ENCODE measurements at places on chromosomes 6 and 20.

DNA sequence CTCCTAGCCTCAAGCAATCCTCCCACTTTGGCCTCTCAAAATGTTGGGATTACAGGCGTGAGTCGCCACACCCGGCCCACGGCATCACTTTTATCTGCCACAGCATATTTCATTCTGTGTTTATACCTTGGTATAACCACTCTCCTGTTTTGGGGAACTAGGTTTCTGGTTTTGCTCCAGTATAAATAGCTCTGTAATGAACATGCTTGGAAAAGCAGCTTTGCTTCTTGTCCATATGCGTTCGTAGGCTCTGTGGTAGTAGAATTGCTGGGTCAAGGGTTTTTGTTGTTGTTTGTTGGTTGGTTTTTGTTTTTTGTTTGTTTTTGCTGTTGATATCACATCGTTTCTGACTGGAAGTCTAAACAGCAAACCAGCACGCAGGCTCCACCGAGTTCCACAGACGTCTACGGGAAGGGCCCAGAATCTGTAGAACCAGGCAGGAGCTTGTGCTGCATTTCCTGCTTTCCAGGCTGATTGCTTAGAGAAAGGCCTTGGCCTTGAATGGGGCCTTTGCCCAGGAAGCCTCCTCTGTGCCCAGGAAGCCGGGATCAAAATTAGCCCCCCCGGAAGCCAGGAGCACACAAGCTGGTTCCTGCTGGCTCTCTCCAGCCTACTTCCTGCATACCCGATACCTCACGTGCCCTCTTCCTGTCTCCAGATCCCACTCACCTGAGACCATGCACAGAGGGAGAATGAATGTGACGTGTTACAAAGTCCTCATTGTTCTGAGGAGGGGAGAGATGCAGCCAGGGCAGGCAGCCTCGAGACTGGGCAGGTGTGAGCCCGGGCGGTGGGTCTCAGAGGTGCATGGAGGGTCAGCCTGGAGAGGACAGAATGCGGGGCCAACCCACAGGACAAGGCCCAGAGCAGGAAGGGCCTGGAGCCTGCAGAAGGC is 34.7 kb downstream of the AAR2 start:
- DNase-seq, result no peak

DNA sequence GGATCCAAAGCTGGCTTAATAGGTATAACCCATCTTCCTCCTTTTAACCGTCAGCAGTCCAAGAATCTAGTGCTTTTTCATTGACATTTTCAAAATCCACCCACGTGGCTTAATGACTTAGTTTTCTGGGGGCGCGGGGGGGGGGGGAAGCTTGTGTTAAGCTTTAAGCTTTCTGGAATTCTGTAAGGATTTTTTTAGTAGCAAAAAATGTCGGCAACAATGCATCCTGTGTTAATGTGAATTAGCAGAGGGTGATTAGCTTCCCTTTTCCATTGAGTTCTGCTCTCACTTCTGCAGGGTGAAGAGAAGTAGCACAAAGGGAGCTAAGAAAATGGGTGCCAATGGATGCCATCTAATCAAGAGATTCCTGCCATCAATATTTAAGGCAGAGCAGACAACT is 348.2 kb downstream of the SAMD5 start:
- DNase-seq, result no peak

GRCh38 chr6:15484140-15484539 is 178.7 kb downstream of the DTNBP1 start:
- no peak for DNase-seq

GRCh38 chr6:89297695-89298351 is 17.3 kb downstream of the GABRR2 start:
- DNase-seq, result peak; percentile 34

GRCh38 chr6:145022199-145022796 is 713.0 kb downstream of the EPM2A start:
- DNase-seq, result no peak

- no peak for DNase-seq
These were observed 11.2 kb downstream of the ZCCHC3 start for GRCh38 chr20:308427-309038.

- peak; percentile 13 for DNase-seq
These were observed at the start of gene BMP6 for GRCh38 chr6:7725849-7726415. Gene BMP6, plus strand, starts transcription at chr6:7726099. Its CDS starts 857 bp downstream, at chr6:7726956.

DNA sequence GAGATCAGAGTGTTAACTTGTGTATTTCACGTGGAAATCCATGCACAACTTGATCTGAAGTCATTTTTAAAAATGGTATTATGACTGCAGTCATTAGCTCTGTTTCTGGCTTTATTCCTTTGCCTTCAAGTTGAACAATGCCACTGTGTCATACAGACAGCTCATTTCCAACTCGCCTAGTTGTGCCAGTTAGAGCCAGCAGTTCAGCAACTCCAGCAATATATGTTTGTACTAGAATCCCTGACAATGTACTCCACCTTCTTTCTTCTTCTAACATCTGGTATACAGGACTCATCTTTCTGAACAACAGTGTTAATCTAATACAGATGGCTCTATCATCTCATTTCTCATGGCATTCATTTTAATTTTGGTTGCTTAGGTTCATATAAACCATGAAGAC is 418.3 kb upstream of the POU3F2 start:
- no peak for DNase-seq

GRCh38 chr20:46523108-46523507 is 9.7 kb upstream of the ZNF334 start:
- no peak for DNase-seq

GRCh38 chr6:16909658-16910360 is 148.5 kb upstream of the ATXN1 start:
- no peak for DNase-seq

DNA sequence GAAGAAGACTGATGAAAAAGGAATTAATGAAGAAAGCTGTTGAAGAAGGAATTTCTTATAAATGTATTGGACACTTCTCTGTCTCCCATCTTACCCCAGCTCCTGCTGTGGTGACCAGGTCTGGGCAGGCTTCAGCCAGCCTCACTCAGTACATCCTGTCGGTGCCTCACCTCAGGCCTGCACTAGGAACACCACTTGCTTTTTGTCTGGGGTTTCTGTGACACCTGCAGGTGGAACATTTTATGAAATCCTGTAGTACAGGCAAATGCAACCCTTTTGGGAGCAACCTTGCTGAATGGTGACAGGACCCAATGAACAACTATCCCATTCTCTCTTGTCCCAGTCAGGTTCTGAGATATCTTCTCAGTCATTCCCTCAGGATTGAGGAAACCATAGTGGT is 129.7 kb downstream of the PRDM13 start:
- no peak for DNase-seq

DNA sequence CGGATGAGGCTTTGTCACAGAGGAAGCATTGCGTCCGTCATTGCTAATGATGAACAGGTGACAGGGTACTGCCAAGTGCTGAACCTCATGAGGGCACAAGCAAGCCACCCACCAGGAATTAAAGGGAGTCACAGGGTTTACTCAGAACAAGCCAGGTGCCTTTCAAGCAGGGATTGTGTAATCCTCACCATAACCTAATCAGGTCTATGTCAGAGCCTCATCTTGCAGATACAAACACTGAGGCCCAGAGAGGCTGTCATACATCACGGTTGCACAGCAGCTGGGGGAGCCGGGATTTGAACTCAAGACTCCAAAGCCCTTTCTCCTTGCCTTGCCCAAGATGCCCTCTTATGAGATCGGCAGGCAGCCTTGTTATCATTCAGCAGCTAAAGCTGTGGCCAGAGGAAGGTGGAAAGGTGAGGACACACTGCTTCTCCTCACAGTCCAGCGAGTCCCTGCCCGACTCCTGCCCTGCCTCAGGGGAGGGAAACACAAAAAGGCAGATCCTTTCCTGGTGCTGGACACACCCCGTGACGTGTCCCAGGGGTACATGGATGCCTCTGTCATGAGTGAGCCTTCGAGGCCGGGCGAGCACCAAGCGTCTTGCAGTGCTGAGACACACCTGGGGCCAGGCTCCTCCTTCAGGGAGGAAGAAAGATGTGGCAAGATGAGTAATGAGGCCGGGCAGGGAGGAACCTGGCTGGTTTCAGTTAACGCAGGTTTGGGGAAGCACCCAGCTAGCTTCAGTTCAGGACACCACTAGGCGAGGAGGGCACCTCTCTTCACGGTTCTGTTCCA is 214.9 kb downstream of the LY86 start:
- DNase-seq, result no peak

GRCh38 chr20:38167851-38168760 is 3.0 kb upstream of the TGM2 start:
- DNase-seq, result no peak

DNA sequence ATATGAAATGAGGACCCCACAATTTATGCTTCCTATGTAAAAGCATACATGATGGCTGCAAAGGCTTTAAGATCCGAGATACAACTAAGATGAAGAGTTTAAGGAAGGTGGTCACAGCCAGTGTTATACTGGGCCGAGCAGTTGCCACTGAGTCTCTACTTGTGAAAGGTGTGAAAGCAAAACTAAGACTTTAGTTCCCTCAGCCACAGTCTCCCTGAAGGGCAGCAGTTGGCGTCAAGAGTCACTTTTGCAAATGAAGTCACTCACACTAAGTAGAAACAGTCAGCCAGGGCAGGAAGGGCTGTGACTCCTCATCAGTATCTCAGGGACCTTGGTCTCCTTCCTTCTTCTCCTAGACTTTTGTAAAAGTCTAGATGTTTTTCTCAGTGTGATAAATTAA is 191.6 kb upstream of the MCHR2 start:
- no peak for DNase-seq

DNA sequence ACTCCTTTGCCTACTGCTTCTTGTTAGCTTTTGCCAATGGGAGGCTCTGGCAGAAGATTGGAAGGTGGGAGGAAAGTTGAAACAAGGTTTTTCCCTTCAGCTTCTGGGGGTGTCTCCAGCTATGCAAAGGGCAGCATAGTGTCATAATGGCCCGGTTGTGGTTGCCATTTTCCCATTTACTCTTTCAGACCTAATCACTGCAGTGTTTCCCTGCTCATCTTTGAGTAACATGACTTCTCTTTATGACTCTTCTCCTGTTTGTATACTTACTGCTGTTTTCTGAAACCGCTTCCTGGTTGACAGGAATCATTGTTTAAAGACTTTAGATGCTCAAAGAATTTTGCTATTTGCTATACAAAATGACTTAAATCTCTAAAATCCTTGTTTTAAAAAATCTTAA is 19.9 kb downstream of the NRN1 start:
- no peak for DNase-seq

- DNase-seq, result no peak
These were observed 9.1 kb downstream of the GRIK2 start for GRCh38 chr6:101402622-101403031.

DNA sequence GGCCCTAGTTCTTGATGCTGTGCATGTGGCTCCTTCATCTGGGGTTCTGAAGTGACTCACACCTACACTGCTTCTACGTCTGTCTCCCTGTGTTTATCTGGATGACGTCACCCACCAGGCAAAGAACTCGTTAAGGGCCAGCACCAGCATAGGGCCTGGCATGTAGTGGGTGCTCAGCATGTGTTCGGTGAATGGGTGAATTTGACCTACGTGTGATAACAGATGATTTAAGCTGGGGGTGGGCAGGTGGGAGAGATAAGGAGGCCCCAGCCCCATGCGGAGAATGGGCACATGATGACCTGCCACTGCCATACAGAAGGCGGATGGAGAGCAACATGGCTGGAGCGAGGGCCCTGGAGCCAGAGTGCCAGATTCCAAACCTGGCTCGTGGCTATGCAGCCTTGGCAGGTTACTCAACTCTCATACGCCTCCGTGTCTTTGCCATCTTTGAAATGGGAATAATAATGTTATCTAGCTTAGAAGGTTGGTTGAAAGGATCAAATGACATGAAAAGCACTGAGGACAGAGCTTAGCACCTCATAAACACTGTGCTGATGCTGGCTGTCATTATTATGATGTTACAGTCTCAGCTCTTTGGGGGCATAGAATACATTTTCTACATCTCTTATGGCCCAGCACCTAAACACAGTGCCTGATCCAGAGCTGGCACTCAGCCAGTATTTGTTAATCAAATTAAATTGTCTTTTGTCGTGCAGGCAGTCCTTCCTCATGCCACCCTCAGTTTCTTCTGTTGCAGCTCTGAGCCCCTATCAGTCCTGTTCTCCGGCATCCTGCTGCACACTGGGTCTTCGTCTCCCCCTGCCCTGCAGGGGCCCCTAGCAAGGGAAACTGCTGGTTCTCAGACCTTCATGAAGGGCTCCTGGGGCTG is 39.6 kb downstream of the VEGFA start:
- DNase-seq, result no peak

GRCh38 chr6:150600301-150601017 is 774 bp downstream of the PLEKHG1 start:
- DNase-seq, result peak; percentile 4

DNA sequence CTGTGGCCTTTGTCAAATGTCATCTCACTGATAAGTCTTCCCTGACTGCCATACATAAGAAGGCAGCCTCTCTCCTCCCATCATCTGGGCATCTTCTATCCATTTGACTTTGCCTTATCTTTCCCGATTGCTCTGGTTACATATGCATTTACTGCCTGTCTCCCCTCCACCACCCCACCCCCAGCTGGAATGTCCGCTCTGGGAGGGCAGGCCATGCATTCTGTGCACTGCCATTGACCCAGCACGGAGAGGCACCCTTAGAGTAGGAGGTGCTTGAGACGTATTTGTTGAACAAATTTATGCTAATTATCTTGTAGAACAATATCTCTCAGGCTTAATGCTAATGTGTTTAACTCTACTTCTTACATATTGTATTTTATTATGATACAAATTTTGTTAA is 183.9 kb upstream of the HDAC2 start:
- no peak for DNase-seq

DNA sequence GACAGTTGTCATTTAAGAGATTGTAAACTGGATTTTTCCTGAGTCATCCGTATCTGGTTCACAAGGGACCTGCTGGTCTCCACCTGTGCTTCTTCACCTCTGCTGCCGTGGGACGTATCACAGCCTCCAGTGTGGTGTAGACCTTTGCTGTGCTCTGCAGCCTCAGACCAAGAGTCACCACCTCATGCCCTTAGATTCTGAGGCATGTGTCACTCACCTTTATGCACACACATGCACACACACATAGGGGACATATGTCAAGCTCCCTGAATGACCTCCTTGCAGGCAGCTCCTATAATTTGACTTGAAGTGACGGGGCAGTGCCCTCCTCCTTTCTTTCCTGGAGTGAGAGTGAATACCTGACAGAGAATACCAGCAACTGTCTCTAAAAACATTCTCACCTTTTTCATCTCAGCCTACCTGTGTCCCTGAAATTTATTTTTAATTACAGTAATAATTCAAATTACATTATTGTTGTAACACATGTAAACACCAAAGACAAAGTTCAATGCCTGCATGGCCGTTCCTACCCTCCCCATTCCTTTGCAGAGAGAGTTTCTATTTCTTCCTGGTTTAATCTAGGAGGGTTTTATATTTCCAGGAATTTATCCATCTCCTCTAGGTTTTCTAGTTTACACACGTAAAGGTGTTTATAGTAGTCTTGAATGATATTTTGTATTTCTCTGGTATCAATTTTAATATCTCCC is 3.5 kb downstream of the SLC17A4 start:
- DNase-seq, result no peak

DNA sequence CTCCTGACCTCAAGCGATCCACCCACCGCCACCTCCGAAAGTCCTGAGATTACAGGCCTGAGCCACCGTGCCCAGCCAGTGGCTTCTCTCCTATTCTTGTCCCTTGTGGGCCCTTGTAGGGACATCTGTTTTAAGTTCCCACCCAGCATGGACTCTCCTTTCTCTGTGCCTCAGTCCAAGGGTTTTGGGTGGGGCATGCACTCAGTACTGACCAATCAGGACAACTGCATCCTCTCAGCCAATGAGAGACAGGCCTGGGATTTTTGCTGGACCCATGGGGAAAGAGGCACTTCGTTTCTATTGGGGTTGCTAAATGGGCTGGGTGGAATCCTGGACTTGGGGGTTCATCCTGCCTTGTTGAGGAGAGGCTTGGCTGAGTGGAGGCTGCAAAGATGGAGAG is 34.4 kb downstream of the SNAI1 start:
- no peak for DNase-seq

All from immature natural killer cell (primary cell).